ENCODE measurements at places on chromosomes 4 and X. TPM values are rescaled to one million over a fixed set of nuclear protein-coding genes. Genes with fewer than 3 reads are reported as not detected.

RBMXL3 gene
- total RNA-seq, result not detected

CENPI gene
- 16.1 TPM for total RNA-seq

EREG gene
- total RNA-seq, result 33.1 TPM

ABLIM2 gene
- 0.23 TPM for total RNA-seq

PDZD4 gene
- 0.14 TPM for total RNA-seq

UGT2A1 gene
- not detected for total RNA-seq

AKAP14 gene
- not detected for total RNA-seq

MGARP gene
- total RNA-seq, result 0.37 TPM

SLC39A8 gene
- 20.9 TPM for total RNA-seq

IKBKG gene
- 9.7 TPM for total RNA-seq

All from airway epithelial cell (primary cell).